ENCODE measurements at places on chromosomes 16 and 17. TPM values are rescaled to one million over a fixed set of nuclear protein-coding genes. Genes with fewer than 3 reads are reported as not detected.

DNA sequence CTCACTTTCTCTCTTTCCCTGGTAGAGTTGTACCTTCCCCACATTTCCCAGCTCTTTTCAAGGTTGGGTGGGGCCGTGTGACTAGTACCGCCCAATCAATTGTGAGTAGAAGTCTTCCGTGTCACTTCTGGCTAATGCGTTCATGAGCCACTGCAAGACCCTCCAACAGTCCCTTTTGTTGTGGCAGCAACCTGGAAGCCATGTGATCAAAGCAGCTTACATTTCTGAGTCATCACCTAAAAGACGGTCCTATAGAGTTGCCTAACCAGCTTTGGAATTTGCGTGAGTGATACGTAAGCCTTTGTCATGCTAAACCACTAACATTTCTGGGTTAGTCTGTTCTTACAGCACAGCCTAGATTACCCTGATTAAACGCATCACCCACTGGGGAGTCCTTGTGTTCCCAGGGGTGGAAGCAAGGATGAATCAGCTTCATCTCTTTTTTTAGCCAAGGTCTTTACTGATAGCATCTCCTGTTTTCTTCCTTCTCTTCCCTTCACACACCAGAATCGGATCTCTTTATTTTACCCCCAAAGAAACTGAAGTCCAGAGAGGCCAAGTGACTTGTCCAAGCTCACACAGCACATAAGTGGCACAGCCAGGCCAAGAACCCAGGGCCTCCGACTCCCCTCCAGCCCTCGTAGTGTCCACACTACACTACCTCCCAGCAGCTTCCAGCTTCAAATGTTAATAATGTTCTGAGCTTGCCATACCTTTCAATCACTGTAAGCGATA, 366.3 kb upstream of the XYLT1 start:
- DNase-seq = no peak

DNA sequence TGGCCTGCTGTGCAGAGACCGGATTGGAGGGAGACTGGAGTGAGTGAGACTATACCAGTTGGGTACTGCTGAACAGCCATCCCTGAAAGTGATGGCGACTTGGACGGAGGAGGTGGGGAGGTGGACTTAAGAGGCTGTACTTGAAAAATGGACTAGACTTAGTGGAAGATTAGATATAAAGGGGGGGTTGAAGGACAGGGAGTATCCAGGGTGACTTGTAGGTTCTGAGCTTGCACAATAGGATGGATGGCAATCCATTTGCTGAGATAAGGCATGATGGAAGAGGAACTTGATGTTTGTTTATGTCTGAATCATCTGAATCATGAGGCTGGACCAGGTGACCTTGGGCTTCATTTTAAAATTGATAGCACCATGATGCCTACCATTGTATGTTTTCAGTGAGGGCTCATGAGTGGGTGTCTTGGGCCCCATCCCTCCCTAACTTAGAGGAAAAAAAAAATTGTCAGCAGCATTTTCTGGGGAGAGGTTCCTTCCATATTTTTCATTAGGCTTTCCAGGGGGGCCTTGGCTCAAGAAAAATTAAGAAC, 41.2 kb downstream of the PRKCA start:
- DNase-seq = no peak

- DNase-seq = no peak
Observed at GRCh38 chr17:51200295-51200694, 34.1 kb downstream of the NME2 start.

DNA sequence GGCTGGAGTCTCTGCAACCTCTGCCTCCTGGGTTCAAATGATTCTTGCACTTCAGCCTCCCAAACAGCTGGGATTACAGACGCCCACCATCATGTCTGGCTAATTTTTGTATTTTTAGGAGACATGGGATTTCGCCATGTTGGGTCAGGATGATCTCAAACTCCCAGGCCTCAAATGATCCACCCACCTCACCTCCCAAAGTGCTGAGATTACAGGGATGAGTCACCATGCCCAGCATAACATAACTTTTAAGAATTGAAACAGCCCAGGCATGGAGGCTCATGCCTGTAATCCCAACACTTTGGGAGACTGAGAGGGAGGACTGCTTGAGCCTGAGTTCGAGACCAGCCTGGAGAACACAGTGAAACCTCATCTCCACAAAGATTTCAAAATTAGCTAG, 2.5 kb downstream of the RSL1D1 start:
- DNase-seq = no peak

- DNase-seq = no peak
Observed at GRCh38 chr17:81524865-81525159, 3.4 kb upstream of the FSCN2 start.

DNA sequence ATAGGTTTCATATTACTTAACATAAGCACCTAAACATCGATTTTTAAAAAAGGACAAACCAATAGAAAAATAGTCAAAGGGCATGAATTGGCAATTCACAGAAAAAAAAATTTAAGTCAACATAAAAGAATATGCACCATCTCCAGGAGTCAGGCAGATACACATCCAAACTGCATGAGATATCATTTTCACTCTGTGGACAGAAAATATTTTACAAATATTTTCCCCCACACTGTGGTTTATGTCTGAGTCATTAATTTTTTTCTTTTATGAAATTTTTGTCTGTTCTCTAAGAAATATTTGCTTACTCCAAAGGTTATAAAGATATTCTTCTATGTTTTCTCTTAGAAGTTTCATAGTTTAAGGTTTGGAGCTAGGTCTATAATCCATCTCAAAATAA, 74.4 kb upstream of the DNAH17 start:
- no peak for DNase-seq

DNA sequence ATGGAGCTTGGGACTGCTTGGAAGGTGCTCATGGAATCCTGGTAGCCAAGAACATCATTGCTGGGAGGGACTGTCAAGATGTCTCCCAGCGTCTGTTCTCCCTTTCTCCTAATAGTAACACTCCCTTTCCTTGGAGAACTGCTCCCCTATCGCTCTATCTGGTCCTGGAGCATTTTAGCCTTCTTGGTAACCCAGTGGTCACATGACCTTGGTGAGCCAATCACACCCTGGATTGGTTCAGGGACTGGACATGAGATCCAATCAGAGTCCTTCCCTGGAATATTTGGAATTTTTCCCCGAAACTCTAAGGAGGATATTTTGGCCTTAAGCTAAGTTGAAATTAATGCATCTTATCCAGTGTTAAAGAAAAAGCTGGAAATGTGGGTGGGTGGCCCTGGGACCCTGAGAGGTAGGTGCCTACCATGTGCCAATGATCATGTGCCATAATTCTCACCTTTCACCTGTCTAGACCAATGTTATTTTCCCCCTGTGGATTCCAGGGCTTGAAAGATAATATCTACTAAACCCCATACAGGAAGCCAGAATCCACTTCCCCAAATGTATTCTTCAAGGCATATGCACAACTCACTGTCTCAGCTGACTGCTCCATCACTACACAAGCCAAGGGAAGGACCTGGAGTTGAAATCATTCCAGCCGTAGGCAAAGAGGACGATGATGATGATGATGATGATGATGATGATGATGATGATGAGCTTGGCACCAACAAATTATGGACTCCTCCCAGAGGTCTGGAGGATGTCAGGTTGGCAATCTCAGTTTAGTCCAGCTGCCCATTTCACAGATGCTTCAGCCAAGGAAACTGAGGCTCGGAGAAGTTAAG, 193.2 kb downstream of the RAB11FIP4 start:
- no peak for DNase-seq

GRCh38 chr16:76201385-76201784, 75.8 kb upstream of the CNTNAP4 start:
- DNase-seq = no peak

CLEC19A gene
- not detected for total RNA-seq

SYT17 gene
- 6.2 TPM for total RNA-seq
